Spinal cord (tissue), 10 donors: ENCODE measurements at places on chromosomes 4 and X.

DNA sequence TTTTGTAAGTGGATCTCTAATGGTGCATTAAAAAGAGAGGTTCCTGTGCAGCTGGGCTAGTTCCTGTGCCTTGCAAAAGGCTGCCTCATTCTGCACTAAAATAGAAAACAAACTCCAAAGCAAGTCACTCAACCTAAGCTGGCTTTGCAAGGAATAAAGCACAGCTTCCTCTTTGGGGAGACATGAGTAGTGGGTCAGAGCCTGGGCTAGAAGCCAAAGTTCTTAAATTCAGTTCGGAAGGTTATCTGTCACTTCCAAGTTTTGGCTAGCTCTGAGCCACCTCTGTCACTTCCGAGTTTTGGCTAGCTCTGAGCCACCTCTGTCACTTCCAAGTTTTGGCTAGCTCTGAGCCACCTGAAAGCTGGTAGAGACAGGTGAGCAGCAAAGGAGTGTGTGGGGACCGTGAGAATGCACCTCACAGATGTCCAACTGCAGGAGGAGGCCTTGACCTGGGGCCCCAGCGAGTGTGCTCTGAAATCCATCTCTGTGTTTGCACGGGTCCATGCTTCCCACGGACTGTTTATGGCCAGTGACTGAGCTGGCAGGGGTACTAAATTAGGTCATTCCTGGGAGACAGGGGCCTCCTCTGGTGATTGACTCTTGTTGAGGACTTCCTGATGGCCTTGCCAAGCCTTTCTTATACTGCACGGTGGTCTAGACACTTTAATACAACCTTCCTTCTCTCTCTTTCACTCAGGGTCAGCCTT lies 36.4 kb upstream of the MAMLD1 start:
- H3K27me3 ChIP-seq, result no peaks in the 10 kb centered on the region
- no peaks in the 10 kb centered on the region for H3K36me3 ChIP-seq
- H3K4me1 ChIP-seq, result no peaks in the 10 kb centered on the region
- no peak for DNase-seq
- no peak overlapping the region for H3K4me3 ChIP-seq

- H3K4me3 ChIP-seq, result no peak overlapping the region
- H3K27ac ChIP-seq, result no peak overlapping the region
- no peaks in the 10 kb centered on the region for H3K4me1 ChIP-seq
- H3K27me3 ChIP-seq, result peaks cover 12% of the 10 kb centered on the region
- DNase-seq, result peak; percentile 20
- no peaks in the 10 kb centered on the region for H3K36me3 ChIP-seq
Observed at GRCh38 chr4:8675383-8675782, 82.8 kb downstream of the CPZ start.

DNA sequence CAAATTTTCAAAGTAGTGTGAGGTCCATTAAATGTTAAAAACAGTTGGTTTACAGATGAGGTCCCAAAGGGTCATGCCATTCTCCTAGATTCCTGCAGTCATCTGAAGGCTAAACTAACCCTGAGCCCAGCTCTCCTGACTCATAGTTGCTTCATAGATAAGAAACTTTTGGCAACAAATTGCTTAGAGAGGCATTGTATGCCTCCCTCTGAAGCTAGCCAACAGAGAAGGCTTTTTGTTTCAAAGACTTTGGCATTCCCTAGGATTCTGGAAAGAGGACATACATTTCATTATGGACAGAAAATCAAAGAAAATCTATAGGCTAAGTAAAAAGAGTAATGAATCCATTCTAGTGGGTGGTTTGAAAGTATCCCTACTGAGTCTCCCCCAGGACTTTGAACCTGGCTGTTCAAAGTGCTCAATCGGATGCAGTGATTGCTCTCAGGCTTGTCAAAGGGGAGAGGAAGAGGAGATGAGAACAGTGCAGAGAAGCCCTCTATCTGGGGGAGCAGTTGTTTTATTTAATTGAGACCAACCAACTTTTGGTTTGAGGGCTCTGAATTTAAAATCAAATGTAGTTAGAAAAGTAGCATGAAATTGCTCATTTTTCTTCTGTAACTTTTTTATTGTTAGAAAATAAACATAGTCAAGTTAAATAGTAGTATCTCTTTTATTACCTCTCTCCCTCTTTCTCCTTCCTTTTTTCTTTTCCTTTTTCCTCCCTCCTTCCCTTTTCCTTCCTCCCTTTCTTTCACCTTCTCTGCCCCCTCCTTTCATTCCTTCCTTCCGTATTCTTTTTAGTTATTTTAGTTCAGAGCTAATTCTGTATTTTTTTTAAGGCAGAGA lies 72.3 kb upstream of the ZNF518B start:
- DNase-seq, result no peak
- H3K27ac ChIP-seq, result no peak overlapping the region
- no peaks in the 10 kb centered on the region for H3K36me3 ChIP-seq
- H3K4me3 ChIP-seq, result no peak overlapping the region

GRCh38 chr4:106594291-106594952 lies 225.8 kb upstream of the GIMD1 start:
- no peak overlapping the region for H3K4me3 ChIP-seq
- no peaks in the 10 kb centered on the region for H3K36me3 ChIP-seq
- no peaks in the 10 kb centered on the region for H3K4me1 ChIP-seq
- H3K27me3 ChIP-seq, result no peaks in the 10 kb centered on the region
- DNase-seq, result no peak

GRCh38 chrX:136829413-136829812 lies 48.7 kb upstream of the ARHGEF6 start:
- no peaks in the 10 kb centered on the region for H3K27me3 ChIP-seq
- no peak for DNase-seq
- no peaks in the 10 kb centered on the region for H3K36me3 ChIP-seq
- no peak overlapping the region for H3K4me3 ChIP-seq
- no peak overlapping the region for H3K27ac ChIP-seq

DNA sequence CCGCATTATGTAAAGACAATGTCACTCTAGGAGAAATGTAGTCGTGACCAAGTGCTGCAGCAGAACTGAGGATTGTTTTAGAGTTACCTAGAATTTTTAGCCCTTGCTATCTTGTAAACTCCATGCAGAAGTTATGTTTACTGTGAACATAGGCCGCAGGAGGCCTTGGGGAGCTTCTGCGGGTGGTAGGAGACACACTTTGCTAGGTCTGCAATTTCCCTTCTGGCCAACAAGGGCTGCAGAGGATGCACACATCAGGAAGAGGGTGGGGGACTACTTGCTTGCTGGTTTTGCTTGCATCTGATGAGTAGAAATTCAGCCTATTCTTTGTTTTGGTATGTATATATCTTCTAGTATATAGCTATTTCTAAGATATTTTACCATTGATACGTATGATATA lies 23.1 kb downstream of the BANK1 start:
- H3K27ac ChIP-seq, result no peak overlapping the region
- H3K4me1 ChIP-seq, result no peaks in the 10 kb centered on the region
- no peaks in the 10 kb centered on the region for H3K27me3 ChIP-seq
- no peaks in the 10 kb centered on the region for H3K36me3 ChIP-seq

DNA sequence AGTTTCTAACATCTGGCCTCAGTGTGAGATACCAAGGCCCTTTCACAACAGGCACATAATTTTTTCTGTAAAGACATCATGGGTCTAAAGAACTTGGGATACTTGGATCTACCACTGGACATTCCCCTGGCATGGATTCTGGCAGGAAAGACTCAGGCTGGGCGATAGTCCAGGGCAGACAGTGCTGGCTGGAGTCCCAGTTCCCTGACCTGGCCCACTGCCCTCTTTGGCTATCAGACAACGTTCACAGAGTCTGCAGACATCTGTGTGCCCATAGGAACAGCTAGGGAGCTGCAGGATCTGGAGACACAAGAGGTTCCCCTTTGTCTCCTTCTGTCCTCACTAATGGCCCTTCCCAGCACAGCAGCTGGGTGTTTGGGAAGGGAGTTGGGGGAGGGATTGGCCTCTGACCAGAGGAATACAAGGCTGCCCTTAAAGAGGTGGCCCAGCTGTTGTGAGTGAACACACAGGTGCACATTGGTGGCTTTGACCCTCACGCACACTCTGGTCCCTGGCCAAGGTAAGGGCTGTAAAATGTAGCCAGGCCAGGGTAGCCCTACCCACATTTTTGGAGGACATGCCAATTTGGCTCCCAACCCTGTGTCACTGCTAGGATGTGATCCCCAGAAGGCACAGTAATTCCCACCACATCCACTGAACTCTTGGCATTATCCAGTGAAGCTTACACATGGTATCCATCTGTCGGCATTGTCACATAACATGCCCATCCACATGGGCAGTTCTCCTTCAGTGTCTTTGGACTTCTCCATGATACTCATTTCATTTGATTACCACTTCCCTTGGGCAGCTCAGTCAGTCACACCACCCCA lies 72.3 kb downstream of the SOX3 start:
- DNase-seq, result peak; percentile 23
- H3K27ac ChIP-seq, result no peak overlapping the region
- H3K36me3 ChIP-seq, result no peaks in the 10 kb centered on the region
- H3K27me3 ChIP-seq, result peaks cover 2% of the 10 kb centered on the region
- no peak overlapping the region for H3K4me3 ChIP-seq

GRCh38 chr4:19944806-19945205 lies 306.9 kb upstream of the SLIT2 start:
- H3K27me3 ChIP-seq, result no peaks in the 10 kb centered on the region
- no peak overlapping the region for H3K27ac ChIP-seq
- H3K4me1 ChIP-seq, result no peaks in the 10 kb centered on the region
- no peak overlapping the region for H3K4me3 ChIP-seq
- DNase-seq, result no peak
